ENCODE measurements at places on chromosomes 1 and 21.

DNA sequence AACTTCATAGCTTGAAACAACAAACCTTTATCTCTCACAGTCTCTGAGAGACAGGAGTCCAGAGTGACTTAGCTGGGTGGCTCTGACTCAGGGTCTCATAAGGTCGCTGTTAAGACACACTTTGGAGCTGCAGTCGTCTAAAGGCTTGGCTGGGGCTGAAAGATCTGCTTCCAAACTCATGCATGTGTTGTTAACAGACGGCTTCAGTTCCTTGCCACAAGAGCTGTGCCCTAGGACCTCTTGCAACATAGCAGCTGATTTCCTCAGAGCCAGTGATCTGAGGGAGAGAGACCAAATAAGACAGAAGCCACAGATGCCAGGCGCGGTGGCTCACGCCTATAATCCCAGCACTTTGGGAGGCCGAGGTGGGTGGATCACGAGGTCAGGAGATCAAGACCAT is 176.8 kb downstream of the DISC1 start:
- no peak for DNase-seq

GRCh38 chr1:236515443-236515958 is 8.3 kb upstream of the LGALS8 start:
- peak; percentile 11 for DNase-seq

GRCh38 chr1:165632152-165632469 is 1.1 kb downstream of the MGST3 start:
- DNase-seq: no peak

DNA sequence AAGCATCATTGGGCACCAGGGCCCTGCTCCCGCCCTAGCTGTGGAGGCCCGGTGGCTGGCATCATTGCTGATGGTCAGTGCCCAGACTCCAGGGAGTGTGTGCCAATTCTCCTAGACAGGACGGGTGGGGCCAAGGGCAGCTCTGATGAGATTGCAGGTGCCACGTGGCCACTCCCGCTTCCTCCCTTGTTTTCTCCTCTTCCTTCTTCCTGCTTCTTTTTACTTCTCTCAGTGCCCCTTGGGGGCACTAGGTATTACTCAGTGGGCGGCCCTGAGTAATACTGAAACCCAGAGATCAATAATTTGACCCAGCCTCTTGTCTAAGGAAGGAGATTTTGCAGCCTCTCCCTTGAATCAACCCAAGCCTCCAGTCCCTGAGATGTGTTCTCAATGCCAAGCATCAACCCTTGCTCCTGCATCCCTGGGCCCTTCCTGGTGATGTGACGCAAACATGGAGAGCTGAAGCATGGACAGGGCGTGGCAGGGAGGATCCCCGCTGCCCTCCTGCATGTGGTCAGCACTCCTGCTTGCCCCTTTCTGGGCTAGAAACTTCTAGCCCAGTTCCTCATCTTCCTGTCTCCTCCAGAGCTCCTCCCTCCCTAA is 32.4 kb downstream of the CDK18 start:
- no peak for DNase-seq

DNA sequence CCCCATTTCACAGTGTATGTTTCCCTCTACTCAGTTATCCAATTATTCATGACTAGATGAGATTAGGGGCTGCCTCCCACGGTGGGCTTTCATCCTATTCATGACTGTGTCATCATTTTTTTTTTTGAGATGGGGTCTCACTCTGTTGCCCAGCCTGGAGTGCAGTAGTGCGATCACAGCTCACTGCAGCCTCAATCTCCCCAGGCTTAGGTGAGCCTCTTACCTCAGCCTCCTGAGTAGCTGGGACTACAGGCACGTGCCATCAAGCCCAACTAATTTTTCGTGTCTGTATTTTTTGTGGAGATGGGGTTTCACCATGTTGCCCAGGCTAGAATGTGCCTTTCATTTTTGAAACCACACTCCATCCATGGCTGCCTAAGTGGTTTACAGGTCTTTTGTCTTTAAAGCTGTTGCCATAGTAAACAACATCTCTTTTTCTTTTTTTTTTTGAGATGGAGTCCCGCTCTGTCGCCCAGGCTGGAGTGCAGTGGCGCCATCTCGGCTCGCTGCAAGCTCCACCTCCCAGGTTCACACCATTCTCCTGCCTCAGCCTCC is 60.0 kb downstream of the PIK3CD start:
- no peak for DNase-seq

DNA sequence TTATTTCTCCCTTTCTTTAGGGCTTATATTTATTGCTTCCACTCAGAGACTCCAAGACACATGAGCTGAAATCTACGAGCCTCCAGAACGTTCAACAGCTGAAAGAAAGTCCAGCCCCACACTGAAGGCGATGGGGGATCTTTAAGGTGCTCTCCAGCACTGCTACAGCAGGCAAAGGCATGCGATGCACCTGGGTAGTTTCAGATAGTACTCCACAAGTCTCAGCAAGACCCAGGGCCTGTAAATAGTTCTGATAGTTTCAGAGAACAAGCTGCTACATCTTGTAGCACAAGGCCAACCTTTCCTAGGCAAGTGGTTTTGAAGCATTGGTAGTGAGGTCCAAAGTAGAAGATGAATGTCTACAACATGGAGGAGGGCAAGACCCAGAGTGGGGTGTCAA is 2.2 kb upstream of the HSD3B1 start:
- DNase-seq: no peak

DNA sequence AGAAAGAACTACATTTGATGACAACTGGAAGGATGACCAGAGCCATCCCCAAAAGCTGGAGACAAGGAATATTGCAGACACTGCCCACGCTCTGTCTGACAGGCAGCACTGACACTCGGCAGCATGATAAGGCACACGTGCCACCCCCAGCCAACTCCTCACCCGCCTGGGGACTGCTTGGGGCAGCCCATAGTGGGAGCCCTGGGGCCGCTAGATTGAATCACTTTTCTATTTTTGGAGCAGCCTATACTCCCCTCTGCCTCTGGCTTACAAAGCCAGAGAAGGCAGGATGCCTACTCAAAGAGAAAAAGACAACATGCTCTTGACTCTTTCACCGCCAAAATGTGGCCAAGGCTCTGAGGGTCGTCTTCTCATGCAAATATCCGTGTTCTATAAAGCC is 1.3 kb downstream of the SMG5 start:
- peak; percentile 14 for DNase-seq

DNA sequence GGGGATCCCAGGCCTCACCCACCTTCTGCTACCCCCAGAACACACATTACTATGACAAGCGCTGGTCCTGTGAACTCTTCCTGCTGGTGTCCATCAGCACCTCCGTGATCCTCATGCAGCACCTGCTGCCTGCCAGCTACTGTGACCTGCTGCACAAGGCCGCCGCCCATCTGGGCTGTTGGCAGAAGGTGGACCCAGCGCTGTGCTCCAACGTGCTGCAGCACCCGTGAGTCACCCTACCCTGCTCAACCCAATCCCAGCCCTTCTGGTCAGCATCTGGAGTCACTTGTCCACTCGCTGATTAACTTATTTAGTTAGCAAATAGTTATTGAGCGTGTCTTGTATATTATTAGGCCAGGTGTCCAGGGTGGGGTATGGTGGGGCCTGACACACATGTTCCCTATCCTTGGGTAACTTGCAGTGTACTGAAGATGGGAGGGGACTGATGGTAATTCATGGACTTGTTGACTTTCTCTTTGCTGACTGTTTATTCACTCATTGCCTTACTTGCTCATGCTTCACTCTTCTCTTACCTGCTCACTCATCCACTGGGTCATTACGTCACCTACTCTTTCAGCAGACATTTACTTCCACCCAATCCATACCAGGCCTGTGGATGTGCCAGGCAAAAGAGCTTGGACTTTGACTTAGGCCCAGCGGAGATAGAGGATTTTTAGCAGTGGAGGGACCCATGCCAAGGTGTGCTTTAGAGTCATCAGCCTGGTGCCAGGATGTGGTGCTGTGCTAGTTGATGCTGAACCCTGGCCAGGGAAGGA is 12.9 kb upstream of the KPNA6 start:
- no peak for DNase-seq

DNA sequence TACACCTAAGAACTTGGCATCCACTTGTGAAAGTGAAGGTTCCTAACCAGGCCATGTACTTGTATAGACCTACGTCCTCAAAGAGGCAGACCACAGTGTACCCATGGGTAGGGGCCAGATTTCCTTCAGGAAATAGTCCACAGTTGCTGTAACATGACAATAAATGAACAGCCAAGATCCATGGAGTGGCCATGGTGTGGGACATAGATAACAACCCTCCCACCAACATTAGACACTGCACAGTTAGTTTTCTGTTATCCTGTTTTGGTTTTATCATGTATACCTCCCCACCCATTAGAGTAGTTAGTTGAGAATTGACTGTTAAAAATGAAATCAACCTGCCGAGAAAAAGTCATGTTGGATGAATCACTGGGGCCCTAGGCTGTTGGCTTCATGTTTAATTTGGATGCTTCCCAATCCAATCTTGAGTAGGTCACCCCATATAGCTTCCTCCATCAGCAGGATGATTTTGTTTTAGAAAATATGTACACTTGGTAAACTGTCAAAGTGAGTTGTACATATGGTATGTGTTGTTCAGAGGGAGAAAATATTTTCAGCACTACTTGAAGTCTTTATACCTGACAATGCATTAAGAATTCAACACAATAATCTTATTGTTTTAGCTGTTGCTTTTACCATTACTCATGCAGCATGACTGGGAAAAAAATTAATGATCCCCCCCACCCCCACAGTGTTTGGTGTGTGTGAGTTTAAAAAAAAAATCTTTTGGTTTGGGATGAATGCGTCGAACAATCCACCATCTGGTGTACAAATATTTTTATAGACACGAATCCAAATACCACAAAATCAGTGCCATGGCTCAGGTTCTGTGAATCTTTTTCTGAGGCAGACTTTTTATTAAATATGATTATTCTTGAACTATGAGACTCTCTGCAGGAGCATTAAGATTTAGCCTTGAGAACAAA is 88.3 kb upstream of the ARHGAP29 start:
- DNase-seq: peak; percentile 57

- DNase-seq: no peak
Observed at GRCh38 chr21:44482581-44483287, 27.4 kb downstream of the LRRC3 start.

- peak; percentile 21 for DNase-seq
Observed at GRCh38 chr1:59057211-59057694, 239.6 kb upstream of the FGGY start.

DNA sequence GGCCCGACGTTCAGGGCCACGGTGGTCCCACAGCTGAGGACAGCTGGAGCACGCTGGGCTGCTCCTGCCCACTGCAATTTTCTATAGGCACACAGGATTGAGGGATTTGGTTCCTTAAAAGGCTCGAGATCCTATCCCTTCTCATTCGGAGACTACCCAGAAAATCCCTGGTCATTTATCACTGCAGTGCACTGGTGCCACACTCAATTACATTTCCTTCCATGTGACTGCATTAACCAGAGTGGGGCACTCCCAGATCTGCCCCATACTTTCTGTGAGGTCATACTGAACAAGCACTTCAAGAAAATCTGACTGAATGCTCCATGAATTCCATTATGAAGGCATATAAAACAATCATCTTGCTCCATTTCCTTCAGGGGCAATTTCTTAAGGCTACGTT is 49.8 kb upstream of the KCNE1 start:
- DNase-seq: no peak

- DNase-seq: peak; percentile 58
Observed at GRCh38 chr1:174769961-174770549, 229.7 kb upstream of the CACYBP start.

DNA sequence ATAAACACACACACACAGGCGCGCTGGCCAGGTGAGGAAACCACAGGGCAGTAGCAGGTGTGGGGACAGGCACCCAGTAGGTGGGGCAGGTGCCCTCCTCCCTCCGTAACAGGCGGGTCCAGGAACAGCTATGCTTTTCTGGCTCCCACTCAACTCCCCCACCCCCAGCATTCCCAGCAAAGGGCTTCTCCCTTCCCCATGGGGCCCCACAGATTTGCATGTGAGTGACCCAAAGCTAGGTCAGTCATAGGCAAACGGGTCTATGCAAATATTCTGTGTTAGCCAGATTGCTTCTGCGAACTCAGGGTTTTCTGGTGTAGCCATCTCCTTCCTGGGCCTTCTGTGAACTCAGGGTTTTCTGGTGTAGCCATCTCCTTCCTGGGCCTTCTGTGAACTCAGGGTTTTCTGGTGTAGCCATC is 114.2 kb downstream of the SIK1 start:
- DNase-seq: no peak

DNA sequence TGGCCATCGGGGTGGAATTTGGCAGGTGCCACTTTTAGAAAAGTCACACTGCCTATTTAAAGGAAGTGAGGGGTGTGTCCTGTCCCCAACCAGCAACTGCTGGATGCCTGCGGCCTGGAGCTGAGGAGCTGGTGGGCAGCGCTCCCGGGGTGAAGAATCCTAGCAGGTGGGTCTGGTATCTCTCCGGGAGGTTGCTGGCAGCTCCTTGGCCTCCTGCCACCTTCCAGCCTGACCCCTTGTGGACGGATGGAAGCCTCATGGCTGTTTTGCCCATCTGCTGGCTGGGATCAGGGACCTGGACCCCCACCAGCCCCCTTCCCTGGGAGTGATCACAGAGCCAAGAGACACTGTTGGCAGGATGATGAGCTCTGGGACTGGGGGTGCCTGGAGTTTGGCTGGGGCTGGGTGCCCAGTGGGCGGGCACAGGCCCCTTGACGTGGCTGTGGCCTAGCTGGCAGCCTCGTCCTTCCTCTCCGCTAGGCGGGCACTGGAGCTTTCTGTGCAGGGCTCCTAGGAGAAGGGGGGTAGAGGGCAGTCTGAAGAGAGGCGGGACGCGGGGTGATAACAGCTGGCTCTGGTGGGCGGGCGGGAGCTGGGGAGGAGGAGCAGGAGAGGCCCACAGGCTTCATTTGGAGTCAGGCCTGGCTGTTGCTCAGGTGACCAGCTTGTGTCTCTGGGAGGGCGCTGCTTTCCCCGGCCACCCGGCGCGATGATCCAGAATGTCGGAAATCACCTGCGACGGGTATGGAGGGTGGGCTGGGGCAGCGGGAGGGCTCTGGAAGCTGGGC is at the start of gene ACOT11:
ACOT11 (plus strand) TSS at position 628 of the 788 bp plus-strand sequence; CDS start at position 710, 82 bp downstream.
- DNase-seq: peak; percentile 97
